ENCODE measurements at places on chromosomes 5 and 9. TPM values are rescaled to one million over a fixed set of nuclear protein-coding genes. Genes with fewer than 3 reads are reported as not detected.

DNA sequence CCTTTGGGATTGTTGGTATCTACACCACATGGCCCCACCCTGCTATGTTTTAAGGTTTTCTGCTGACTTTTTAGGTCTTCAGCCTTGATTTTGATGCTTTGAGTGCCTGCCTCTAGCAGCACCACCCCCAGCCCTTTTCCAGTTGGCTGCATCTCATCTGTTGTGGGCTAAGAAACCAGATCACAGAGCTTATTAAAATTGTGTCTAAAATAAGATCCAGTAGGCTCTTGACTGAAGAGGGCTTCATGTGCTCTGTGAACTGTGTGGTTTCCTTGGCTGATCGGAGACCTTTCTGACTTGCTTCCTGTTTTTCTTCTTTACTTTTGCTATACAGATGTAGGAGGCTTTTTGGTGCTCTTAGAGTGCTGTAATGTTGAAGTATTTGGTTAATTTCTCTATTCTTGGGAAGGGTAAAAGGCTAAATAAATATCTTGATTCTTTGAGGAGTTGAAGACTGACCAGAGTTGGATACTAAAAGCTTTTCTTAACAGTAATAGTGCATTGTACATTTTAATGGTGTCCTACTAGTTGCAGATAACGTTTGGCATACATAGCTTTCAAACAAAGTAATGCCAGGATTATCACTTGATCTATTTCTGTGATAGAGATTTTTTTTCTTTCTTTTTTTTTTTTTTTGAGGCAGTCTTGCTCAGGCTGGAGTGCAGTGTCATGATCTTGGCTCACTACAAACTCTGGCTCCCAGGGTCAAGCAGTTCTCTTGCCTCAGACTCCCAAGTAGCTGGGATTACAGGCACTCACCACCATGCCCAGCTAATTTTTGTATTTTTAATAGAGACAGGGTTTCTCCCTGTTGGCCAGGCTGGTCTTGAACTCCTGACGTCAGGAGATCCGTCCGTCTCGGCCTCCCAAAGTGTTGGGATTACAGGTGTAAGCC, 4.5 kb downstream of the UBE2D2 start:
- DNase-seq, result peak; percentile 83
- no peak overlapping the region for H3K4me3 ChIP-seq
- no peaks in the 10 kb centered on the region for H3K27me3 ChIP-seq
- H3K4me1 ChIP-seq, result peaks cover 37% of the 10 kb centered on the region
- H3K36me3 ChIP-seq, result no peaks in the 10 kb centered on the region

Gene IFNA17
- not detected for total RNA-seq

Gene FOXI1
- total RNA-seq, result not detected

- no peak overlapping the region for H3K4me3 ChIP-seq
- no peak overlapping the region for H3K27ac ChIP-seq
- no peaks in the 10 kb centered on the region for H3K36me3 ChIP-seq
These were observed 48.3 kb upstream of the POU4F3 start for GRCh38 chr5:146290318-146290717.

- H3K27ac ChIP-seq, result no peak overlapping the region
- H3K4me1 ChIP-seq, result no peaks in the 10 kb centered on the region
- no peak overlapping the region for H3K4me3 ChIP-seq
- no peaks in the 10 kb centered on the region for H3K27me3 ChIP-seq
- DNase-seq, result no peak
These were observed 391.3 kb downstream of the NR2F1-AS1 start for GRCh38 chr5:93189707-93190120.

DNA sequence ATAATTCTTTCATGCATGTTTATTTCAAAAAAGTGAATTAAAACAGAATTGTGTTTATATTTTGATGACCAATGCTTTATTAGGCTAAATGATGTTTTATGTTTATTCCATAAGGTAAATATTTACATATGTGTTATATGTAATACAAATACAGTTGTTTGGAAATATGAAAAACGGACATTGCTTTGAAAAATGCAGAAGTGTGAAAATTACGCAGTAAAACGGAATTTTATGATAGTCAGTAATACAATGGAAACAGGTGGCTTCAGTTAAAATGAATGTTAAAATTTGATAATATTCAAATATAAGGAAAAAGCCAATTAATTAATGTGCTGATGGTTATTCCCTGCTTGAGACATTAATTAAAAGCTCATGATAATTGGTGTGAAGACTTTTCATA, 1633.8 kb downstream of the MAT2B start:
- no peaks in the 10 kb centered on the region for H3K27me3 ChIP-seq
- no peaks in the 10 kb centered on the region for H3K36me3 ChIP-seq
- no peak overlapping the region for H3K4me3 ChIP-seq

DNA sequence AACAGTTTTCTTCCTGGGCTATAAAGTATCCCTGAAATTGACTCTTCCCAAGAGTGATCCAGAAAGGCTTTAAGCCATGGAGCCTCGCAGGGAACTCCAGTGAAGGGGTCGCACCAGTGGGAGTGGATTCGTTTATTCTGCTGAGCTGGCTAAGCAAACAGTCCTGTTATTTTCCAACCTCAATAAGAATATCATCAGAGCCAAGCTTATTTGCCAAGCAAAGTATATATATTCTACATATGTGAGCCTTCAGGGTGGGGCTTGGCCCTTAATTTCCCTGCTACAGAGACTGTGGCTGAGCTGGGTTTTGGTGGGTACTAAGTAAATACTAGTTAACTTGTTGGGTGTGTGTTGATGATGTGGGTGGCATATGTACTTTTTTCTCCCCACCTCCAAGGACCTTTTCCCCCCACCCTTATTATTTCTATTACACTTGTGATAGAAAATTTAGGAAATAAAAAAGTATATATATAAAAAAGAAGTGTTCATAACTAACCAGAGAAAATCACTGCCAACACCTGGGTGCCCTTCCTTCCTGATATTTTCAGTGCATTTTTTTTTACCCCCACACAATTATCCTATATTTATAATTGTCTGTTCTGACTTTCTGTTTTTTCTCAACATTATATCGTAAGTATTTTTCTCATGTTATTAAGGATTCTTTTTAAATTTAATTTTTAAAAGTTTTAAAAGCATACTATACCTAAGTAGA, 5.3 kb downstream of the GSN start:
- peak overlapping the region; percentile 70 for H3K27ac ChIP-seq
- no peaks in the 10 kb centered on the region for H3K36me3 ChIP-seq
- no peaks in the 10 kb centered on the region for H3K27me3 ChIP-seq

GRCh38 chr9:88198341-88198807, 60.1 kb upstream of the SPATA31C2 start:
- H3K27me3 ChIP-seq, result no peaks in the 10 kb centered on the region
- peaks cover 30% of the 10 kb centered on the region for H3K4me1 ChIP-seq
- H3K27ac ChIP-seq, result no peak overlapping the region
- no peak overlapping the region for H3K4me3 ChIP-seq
- no peak for DNase-seq

Gene BAAT
- not detected for total RNA-seq

DNA sequence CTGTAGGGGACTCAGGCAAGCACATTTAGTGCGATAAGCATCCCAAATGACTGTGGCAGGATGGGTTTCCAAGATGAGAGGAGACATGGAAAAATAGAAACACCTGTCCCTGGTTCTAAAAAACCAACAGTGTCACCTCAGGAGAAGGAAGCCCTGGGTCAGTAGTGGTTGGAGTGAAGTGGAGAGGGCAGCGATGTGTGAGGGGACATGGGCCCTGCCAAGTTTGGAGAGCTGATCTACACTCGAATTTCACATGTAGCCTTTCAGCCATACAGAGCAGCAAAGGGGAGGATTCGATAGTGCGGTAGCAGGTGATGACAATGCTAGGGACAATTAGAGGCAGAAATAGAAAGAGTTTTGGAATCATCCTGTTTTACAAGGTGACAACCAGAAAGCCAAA, 32.6 kb upstream of the LHX2 start:
- no peak overlapping the region for H3K27ac ChIP-seq
- no peaks in the 10 kb centered on the region for H3K4me1 ChIP-seq
- H3K27me3 ChIP-seq, result no peaks in the 10 kb centered on the region
- H3K4me3 ChIP-seq, result no peak overlapping the region
- DNase-seq, result no peak

Gene WNK2
- total RNA-seq, result 312 TPM
